Neural cell (in vitro differentiated cells): ENCODE measurements at places on chromosomes 2 and 18. TPM values are rescaled to one million over a fixed set of nuclear protein-coding genes. Genes with fewer than 3 reads are reported as not detected.

Gene GALNT3
- polyA plus RNA-seq = 3.7 and 7.4 TPM in 2 replicates

Gene STRN
- 9.9 and 10.6 TPM in 2 replicates for polyA plus RNA-seq

Gene MREG
- polyA plus RNA-seq = 5.8 and 9.1 TPM in 2 replicates

Gene TMEM37
- not detected in 2 replicates for polyA plus RNA-seq
